ENCODE measurements at places on chromosomes 6 and 20.

DNA sequence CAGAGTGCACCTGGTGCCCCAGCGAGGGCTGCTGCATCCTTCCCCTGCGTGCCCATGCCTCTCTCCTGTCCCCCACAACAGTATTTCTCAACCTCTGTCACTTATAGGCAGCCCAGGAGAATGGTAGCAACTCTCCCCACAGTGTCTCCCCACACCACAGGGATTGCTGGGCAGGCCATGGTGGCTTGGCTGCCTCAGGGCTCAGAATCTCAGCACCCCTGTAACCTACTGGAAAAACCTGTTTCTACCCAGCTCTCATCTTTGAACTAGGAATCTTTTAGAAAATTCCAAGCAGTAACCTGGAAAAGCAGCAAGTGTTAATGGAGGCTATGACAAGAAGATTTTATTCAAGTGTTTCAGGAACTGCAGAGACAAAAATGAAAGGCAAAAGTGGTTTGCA is 38.0 kb downstream of the CD164 start:
- no peak for DNase-seq

- no peak for DNase-seq
These were observed 289.4 kb downstream of the PHACTR1 start for GRCh38 chr6:13005994-13006393.

- no peak for DNase-seq
These were observed 3.6 kb upstream of the BNIP5 start for GRCh38 chr6:36340306-36340617.

DNA sequence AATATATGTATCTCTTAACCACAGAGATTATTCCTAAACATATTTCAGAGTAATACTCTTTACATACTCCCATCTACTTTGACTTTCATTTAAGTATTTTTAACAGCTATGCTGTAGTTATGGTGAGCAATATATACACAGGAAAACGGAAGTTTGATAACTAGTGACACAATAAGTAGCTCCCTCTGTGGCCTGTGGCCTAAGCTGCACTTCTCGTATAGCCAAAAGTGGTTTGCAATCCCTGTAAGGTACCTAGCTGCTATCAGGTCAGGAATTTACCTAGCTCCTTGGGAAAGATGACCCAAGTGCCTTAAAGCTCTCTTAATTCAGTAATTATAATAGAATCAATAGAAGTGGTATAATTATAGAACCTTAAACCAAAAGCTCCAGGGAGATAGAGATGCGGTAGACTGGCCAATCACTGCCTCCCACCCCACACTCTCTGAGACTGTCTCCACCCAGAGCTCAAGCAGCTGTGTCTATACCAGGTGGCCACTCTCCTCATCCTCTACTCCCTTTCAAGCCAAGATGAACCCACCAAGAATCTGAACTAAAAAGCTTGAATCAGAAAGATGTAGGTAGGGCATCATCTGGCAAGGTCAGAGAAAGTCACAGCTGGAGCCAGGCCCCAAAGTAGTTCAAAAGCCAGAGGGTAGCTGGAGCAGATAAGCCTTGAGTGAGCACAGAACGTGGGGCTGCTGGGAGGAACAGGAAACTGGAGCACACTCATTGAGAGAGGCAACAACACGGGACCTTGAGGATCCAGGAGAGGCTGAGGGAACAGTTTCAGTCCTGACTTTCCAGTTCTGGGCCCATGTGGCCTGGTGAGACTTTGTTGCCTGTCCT is 84.9 kb upstream of the ASF1A start:
- DNase-seq: no peak

DNA sequence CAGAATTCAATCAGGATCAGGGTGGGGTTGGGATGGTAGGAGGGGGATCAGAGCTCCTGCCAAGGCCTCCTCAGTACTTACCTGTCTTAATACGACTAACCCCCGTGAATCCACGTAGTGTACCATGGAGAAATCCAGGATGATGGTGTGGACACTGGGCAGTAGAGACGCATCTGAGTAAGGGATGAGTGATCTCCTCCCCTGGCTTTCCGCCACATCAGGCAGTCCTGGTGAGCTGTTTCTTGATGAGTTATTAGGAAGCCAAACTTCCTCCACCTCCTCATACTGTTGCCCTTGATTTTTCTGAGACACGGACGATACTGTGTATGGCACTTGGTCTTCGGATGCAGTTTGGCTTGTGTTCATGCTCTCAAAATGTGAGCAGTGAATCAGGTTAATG is 34.2 kb upstream of the SRPK1 start:
- DNase-seq: no peak

All from activated CD8-positive, alpha-beta memory T cell treated with anti-CD3 and anti-CD28 coated beads for 4 hours (primary cell).